ENCODE measurements at places on chromosomes 1 and 21.

- DNase-seq, result no peak
These were observed 13.3 kb upstream of the PCBP3 start for GRCh38 chr21:45630066-45630694.

DNA sequence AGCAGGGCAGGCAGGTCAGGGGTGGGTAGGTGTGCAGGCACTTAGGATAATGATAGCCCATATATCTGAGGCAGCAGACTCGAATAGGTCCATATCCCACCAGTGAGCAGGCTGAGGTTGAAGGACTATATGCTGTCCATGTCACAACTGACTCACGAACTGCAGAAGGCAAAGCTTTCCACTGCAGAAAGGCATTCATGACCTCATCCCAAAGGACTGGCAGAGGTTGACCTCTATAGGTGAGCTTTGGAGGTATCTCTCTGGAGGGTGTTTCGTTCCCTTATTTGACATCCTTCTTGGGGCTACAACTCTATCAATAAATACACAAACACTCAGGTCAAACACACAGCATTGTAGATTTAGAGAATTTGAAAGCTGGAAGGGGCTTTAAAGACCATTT, 42.8 kb upstream of the MARK1 start:
- no peak for DNase-seq

- no peak for DNase-seq
These were observed 86.4 kb downstream of the BCAR3 start for GRCh38 chr1:93595266-93595665.

DNA sequence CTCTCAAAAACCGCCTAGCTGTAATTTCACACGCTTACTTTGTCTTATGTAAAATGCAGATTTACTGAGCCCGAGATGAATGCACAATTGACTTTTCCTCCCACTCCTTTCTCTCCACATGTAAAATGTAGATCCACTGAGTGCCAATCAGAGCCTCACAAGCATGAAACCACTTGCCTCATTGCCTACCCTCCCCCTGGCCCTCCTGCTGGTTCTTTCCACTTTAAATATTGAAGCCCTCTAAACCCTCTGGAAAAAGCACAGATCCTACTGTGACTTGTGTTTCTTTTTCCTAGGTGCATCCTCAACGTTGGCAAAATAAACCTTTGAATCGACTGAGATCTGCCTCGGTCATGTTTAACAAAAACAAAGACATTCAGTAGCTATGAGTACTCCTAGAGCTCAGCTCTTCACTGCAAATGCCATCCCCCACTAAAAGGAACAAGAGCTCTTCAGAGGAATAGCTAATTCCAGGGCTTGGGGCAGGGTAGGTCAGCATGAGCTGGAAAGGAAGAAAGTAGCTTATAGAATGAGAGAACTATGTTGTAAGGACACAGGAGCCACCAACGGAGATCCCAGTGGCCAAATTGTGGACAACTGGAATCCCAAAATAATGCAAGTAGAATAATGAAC, 365.5 kb upstream of the RUNX1 start:
- no peak for DNase-seq

DNA sequence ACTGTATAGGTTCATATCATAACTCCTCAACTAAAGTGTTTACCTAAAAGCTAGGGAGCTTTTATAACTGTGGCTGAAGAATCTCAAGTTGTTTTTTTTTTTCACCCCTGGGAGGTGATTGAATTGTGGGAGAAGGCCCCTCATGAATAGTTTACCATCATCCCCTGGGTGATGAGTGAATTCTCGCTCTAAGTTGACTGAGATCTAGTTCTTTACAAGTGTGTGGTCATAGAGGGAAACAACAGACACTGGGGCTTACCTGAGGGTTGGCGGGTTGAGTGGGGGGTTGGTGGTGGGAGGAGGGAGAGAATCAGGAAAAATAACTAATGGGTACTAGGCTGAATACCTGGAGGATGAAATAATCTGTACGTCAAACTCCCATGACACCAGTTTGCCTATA, 7.9 kb upstream of the ZSCAN20 start:
- no peak for DNase-seq

DNA sequence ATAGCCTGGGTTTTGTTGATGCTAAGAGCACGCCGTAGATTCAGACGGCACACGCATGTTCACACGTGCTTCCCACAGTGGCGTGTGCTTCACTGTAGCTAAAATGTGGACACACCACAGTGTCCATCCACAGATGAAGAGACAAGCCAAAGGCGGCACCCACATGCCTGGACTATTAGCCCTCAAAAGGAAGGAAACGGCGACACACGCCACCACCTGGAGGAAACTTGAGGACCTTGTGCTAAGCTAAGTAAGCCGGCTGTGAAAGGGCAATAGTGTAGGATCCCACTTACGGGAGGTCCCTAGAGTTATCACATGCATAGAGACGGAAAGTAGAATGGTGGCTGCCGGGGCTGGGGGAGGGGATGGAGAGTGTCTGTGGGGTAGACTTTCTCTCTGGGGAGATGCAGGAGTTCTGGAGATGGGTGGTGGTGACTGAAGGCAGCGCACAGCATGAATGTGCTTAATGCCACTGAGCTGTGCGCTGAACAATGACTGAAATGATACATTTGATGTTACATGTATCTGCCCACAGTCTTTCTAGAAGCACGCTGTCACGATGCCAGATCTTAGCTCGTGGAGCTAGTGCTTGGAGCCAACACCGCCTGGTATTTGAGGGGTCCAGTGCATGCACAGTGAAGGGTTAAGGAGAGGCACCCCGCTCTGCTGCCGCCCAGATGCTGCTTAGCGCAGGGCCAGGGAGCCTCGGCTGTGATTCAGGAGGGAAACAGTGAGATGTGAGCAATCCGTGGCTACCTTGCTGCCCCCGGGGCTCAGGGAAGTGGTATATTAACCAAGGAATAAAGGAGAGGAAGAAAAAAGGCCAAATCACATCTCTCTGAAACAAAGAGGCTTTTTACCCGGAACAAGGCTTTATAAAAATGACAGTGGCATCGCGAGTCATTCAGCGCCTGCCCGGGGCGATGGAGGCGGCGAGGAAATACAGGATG, 103.7 kb downstream of the PRDM16 start:
- no peak for DNase-seq

DNA sequence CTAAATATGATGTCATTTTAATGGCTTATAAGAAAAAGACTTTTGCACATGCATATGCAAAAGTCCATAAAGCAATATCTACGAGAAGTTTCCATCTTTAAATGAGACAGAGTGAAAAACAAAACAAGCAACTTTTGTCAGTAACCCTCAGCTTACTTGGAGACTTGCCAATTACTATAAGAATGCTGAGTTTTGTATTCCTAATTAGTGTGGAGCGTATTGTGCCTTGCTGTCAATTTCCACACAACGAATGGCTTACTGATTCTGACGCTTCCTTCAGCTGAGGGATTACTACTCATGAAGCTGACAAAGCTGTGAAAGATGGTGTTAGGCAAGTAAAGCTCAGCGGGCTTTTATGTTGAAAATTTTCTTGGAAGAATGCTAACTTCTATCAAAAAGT, 440.4 kb upstream of the ADAMTS5 start:
- no peak for DNase-seq

DNA sequence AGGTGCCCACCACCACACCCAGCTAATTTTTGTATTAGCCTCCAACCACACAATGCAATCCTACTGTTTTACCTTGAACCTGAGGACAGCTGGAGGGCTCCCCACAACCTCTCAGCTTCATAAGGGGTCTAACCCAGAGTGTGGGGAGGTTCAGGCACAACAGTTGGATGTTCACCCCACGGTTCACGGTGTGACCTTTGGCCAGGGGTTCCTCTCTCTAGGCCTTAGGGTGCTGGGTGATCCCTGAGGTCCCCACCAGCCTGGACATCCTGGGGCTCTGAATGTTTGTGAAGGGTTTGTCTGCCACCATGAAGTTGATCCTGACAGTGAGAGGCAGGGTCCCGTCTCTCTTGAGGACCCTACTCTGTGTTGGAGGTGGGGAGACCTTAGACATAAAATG, 3.9 kb downstream of the ACOT11 start:
- no peak for DNase-seq

DNA sequence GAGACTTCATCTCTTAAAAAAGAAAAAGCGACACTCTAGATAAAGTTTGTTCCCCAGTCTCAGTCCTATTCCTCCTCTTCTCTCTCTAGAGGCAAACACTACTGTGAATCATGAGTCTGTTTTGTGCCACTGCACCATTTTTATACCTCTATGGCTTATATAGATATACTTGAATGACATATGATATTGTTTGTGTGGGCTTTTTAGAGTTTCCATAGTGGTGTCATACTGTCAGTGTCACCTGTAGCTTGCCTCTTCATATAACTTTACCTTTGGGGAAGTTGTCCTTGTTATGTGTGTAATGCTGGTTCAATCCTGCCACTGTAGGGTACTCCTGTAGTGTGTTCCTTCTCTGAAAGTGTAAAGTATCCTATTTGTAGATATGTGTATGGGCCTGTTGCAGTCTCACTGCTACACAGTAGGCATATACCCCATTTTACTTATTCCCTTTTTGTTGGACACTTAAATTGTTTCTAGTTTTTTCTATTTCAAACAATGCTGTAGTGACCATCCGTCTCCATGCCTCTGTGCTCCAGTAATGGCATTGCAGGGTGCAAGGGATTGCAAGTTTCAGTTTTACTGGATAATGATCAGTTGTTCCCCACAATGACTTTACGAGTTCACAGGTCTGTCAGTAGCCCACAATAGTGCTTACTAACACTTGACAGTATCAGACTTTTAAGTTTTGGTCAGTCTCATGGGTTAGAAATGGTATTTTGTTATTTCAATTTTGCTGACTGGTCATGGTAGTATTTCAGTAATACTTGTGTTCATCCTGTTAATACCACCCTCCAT, 2.7 kb downstream of the PRMT2 start:
- DNase-seq, result no peak

DNA sequence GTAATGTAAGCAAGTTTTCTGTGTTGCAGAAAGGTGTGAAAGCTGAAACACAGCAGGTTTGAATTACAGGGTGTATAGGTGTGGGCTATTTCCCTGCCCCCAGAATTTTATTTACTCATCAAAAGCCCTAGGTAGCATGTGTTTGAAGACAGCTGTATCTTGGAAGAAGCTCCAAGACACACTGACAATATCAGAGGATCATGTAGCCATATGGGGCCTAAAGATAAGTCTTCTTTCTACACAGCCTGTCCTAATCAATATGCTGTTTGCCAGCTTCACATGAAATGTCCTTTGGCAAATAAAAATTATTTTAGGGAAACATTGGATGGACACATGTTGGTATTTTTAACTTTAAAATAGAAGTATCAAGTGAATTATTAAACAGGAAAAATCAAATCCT, 17.5 kb upstream of the SUCO start:
- DNase-seq, result no peak

DNA sequence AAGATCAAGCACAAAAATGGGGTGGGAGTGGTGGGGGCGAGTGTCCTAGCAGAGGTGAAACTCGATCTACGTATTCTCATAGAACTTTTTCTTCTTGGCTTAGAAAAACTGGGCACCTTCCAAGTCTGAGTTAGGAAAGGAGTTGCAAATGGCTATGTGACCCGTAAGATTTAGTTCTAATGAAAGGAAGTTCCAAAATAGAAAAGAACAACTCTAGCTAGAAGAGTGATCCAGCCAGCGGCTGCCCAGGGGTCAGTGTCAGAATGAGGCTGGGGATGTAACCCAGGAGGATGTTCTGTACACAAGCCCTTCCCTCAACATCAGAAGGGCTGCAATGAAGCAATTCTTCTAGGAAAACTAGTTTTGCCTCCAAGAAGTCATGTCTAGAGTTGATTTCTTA, 5.2 kb downstream of the MTARC1 start:
- no peak for DNase-seq

DNA sequence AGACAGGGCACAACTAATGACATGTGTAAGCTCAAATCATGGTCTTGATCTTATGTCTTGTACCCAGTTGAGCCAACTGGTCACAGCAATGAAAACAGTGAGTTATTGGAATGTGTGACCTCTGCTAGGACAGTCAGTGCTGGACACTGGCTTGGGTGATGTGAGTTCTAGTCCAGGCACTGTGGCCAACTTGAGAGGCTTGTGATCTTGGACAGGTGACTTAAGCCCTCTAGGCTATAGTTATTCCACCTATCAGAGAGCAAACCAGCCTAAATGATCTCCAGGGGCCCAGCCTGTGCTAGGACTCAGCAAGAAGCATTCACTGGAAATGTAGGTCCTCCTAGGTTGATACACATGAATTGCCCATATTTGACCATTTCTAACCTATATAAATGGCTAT, 1.1 kb downstream of the KCNE2 start:
- no peak for DNase-seq

DNA sequence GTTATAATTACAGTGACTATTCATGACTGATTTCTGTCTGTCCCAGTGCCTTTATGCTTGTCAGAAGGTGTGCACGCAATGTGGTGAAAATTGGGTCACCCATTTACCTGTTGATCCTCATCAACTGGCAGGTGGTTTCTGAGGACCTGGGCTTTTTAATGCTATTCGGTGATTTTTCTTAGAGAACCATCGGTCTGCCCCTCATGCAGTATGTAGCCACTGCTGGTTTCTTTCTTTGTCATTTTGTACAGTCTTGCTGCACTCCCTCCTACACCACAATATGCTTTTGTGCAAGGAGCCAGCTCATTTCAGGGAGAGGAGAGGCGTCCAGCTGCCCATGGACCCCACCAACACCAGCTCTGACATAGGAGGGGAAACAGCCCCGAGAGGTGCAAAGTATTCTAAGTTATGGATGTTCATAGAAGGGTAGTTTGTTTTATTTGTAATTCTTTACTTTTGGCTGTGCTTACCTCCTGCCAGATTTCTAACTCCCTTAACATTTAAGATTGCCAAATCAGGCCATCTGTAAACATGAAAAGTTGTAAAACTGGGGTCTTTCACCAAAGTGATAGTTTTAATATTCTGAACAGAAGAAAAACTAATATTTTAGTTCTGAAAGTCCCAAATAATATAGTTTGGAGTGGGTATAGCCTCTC, 325.3 kb downstream of the PTBP2 start:
- no peak for DNase-seq

DNA sequence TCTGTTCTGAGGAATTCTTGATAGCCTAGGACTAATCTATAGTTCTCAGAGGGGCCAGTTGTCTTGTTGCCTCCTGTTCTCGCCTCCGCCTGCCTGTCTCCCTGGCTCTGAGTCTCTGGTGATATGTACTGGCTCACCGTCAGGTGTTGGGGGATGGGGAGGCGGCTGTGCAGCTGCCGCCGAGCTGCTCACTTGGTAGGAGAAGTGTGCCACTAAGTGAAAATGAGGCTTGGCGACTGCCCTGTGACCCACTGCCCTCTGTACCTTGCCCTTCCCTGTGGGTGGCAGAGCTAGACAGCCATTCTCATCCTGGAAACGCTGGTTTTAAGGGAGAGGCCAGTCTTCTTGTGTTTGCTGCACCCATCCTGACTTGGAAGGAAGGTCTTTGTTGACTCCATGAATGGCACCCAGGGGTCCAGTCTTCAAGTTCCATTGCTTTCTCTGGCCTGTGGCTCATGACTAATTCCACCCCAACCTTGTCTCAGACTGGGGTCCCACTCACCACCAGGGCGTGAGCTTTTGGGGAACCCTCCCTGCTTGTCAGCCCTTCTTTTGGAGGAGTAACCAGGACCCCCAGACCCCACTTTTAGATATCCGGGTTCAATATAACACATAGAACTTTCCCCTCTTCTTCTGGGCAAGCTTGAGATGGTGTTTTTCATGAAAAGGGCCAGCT, 120.6 kb downstream of the CACNA1E start:
- no peak for DNase-seq
